Psoas muscle (tissue), 8 donors: ENCODE measurements at places on chromosomes 1 and 21.

DNA sequence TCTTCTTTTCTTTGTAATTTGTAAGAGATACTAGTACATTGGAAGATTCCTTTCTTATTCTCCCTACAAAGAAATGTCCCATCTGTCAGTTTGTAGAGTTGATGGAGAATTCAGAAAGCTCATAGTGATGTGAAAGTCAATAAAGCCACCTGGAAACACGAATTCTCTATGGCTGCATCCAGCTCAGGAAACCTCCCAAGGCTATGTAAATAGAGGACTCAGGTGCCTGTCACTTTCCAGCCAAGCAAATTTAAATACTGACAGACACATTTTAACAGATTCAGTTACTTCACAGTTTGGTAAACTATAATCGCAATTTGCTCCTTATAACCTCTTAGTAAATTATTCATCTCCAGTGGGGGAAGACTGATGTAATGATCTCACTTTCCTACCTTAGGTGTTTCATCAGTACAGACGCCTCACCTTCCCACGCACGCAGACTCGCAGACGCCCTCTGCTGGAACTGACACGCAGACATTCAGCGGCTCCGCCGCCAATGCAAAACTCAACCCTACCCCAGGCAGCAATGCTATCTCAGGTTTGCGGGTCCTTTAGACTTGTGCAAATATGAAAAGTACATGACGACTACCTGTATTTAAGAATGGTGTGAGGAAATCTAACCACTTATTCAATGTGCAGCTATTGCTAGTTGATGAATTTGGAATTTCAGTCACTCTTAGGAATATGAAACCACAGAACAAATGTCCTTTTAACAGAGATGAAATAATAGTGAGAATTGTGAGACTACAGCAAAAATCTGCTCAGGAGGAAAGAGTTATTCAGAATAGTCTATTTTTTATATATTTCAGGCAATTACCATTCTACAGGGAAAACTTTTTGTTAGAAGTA lies 60.6 kb downstream of the PTPRC start:
- H3K4me3 ChIP-seq: no peak overlapping the region
- no peaks in the 10 kb centered on the region for H3K4me1 ChIP-seq
- H3K36me3 ChIP-seq: no peaks in the 10 kb centered on the region
- no peak overlapping the region for H3K27ac ChIP-seq
- H3K27me3 ChIP-seq: no peaks in the 10 kb centered on the region
- DNase-seq: no peak

- no peak for DNase-seq
- no peak overlapping the region for H3K4me3 ChIP-seq
- no peaks in the 10 kb centered on the region for H3K36me3 ChIP-seq
- no peak overlapping the region for H3K27ac ChIP-seq
- H3K4me1 ChIP-seq: no peaks in the 10 kb centered on the region
- no peaks in the 10 kb centered on the region for H3K27me3 ChIP-seq
Observed at GRCh38 chr1:58035523-58035922, 511.0 kb downstream of the OMA1 start.

GRCh38 chr21:39529026-39529425 lies 77.3 kb downstream of the SH3BGR start:
- no peak overlapping the region for H3K4me3 ChIP-seq
- no peaks in the 10 kb centered on the region for H3K36me3 ChIP-seq
- H3K27ac ChIP-seq: no peak overlapping the region
- peaks cover 6% of the 10 kb centered on the region for H3K4me1 ChIP-seq
- DNase-seq: no peak

- no peak for DNase-seq
- H3K27me3 ChIP-seq: no peaks in the 10 kb centered on the region
- H3K4me3 ChIP-seq: no peak overlapping the region
- H3K27ac ChIP-seq: no peak overlapping the region
- H3K36me3 ChIP-seq: peaks cover 60% of the 10 kb centered on the region
- no peaks in the 10 kb centered on the region for H3K4me1 ChIP-seq
Observed at GRCh38 chr21:42862774-42863503, 16.4 kb downstream of the WDR4 start.

GRCh38 chr1:55154616-55155015 lies 60.5 kb downstream of the USP24 start:
- no peak overlapping the region for H3K4me3 ChIP-seq
- H3K4me1 ChIP-seq: peaks cover 20% of the 10 kb centered on the region
- no peak overlapping the region for H3K27ac ChIP-seq
- no peak for DNase-seq
- peaks cover 5% of the 10 kb centered on the region for H3K36me3 ChIP-seq
- H3K27me3 ChIP-seq: no peaks in the 10 kb centered on the region

DNA sequence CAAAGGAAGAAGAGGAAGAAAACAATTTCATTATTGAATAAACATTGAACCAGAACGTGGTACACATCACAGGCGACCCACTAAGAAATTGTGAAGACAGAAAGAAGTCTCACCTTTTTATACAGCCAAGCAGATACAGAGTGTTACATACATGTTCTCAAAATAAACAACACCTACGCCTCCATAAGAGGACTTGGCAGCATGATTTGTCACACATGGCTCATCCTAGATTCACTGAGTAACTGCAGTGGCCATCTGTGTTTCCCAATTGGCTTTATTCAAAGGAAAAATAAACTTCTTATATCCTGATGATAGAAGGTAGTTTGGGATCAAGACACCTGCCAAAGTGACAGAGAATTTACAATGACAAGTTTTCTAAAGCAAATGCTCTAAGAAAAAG lies 7.6 kb upstream of the KRTAP19-8 start:
- H3K27me3 ChIP-seq: no peaks in the 10 kb centered on the region
- H3K36me3 ChIP-seq: no peaks in the 10 kb centered on the region
- DNase-seq: no peak
- H3K4me1 ChIP-seq: no peaks in the 10 kb centered on the region

DNA sequence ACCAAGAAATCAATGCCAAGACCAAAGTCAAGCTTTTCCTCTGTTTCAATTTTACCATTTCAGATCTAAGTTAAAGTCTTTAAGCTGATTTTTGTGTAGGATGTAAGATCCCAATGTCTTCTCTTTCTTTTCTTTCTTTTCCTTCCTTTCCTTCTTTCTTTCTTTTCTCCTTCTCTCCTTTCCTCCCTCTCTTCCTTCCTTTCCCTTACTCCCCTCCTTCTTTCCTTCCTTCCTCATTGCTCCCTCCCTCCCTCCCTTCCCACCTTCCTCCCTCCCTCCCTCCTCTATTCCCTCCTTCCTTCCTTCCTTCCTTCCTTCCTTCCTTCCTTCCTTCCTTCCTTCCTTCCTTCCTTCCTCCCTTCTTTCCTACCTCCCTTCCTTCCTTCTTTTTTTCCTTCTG lies 197.5 kb downstream of the KCNT2 start:
- no peaks in the 10 kb centered on the region for H3K27me3 ChIP-seq
- H3K4me1 ChIP-seq: no peaks in the 10 kb centered on the region
- no peaks in the 10 kb centered on the region for H3K36me3 ChIP-seq
- no peak overlapping the region for H3K4me3 ChIP-seq
- no peak for DNase-seq

DNA sequence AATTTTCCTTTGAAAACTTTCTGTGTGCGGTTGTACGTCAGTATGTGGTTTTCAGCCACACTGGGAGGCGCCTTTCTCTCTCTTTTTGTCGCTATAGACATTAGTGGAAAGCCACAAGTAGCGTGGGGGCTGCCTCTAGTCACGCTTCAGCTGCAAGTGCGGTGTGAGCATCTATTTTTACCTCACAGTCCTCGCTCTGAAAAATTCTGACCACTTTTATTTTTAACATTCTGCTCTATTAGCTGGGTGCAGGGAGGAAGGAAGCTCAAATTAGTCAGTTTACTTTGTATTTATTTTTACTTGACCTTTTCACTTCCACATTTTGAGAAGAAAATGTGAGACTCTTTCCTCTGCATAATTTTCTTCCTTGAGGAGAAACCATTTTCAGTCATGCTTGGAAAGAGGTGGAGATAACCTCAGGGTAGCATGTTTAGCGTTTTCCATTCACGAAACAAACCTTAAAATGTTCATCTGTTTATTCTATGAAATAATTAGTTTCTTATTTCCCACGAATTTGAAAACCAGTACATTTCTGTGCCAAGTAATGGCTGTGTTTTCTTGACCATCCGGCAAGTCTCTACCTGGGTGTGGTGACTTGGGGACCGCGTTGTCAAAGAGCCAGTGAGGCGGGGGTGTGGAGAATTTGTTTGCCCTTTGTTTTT lies 35.6 kb downstream of the ADARB1 start:
- H3K27me3 ChIP-seq: no peaks in the 10 kb centered on the region
- no peak overlapping the region for H3K27ac ChIP-seq
- H3K36me3 ChIP-seq: no peaks in the 10 kb centered on the region
- H3K4me3 ChIP-seq: peak overlapping the region; percentile 39
- DNase-seq: no peak

DNA sequence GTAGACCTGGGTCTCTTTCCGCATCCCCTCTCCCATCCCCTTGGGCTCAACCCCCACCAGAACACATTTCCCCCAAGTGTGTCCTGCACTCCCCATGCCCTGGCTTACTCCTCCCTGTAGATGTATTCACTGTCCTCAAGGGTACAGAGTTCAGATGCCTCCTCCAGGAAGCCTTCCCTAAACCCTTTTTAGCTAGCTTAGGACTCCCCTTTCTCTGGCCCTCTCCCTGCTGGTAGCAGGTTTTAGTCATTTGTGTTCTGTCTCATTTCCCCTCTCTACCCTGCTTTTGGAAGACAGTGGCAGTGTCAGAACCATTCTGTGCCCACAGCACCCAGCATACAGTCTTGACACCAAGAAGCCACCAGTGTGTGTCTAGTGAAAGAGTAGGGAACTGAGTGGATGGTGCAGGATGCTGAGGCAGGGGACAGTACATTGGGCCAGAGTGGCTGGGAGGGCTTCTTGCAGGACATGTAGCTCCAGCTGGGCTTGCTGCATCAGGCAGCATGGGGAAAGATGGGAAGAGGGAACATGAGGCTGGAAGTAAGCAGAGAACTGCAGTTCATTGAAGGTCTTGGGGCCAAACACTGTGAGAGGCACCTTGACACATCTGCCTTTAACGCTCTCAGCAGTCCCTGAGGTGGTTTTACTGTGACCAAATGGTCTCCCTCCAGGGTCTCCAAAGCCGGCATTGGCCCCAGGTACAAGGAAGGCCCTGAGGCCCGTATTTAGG lies 2.5 kb downstream of the FOXO6 start:
- no peak overlapping the region for H3K4me3 ChIP-seq
- no peak overlapping the region for H3K27ac ChIP-seq
- peaks cover 42% of the 10 kb centered on the region for H3K4me1 ChIP-seq
- DNase-seq: no peak

GRCh38 chr1:205568469-205569361 lies 63.1 kb downstream of the ELK4 start:
- no peaks in the 10 kb centered on the region for H3K4me1 ChIP-seq
- DNase-seq: no peak
- no peak overlapping the region for H3K27ac ChIP-seq
- H3K27me3 ChIP-seq: no peaks in the 10 kb centered on the region
- peak overlapping the region; percentile 52 for H3K4me3 ChIP-seq

DNA sequence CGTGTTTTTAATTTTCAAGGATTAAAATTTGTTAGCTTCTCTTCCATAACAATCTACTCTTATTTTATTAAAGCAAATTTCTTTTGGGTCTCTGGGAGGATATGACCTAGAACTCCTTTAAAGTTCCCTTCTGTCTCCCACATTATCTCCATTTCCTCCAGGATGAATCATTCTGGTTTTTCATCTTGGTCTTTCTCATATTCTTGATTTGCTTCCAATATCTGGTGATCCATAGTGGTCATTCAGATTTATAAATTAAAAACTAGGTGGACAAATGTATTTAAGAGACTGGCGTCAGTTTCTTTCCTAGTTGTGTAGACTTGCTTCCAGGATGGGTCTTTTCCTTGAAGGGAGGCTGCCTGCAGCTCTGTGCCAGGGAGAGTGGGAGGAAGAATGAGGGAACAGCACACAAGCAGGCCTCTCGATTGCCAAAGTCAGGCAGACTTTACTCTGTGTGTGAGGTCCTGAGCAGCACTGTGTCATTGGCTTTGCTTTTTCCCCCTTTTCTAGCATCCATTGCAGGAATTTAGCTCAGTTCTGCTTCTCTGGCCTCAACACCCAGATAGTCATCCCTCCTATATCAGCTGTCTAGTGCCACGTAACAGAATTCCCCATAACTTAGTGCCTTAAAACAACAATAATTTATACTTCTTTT lies 48.1 kb upstream of the FOXO6 start:
- DNase-seq: no peak
- H3K36me3 ChIP-seq: no peaks in the 10 kb centered on the region
- no peaks in the 10 kb centered on the region for H3K27me3 ChIP-seq
- no peak overlapping the region for H3K4me3 ChIP-seq
- H3K4me1 ChIP-seq: no peaks in the 10 kb centered on the region

DNA sequence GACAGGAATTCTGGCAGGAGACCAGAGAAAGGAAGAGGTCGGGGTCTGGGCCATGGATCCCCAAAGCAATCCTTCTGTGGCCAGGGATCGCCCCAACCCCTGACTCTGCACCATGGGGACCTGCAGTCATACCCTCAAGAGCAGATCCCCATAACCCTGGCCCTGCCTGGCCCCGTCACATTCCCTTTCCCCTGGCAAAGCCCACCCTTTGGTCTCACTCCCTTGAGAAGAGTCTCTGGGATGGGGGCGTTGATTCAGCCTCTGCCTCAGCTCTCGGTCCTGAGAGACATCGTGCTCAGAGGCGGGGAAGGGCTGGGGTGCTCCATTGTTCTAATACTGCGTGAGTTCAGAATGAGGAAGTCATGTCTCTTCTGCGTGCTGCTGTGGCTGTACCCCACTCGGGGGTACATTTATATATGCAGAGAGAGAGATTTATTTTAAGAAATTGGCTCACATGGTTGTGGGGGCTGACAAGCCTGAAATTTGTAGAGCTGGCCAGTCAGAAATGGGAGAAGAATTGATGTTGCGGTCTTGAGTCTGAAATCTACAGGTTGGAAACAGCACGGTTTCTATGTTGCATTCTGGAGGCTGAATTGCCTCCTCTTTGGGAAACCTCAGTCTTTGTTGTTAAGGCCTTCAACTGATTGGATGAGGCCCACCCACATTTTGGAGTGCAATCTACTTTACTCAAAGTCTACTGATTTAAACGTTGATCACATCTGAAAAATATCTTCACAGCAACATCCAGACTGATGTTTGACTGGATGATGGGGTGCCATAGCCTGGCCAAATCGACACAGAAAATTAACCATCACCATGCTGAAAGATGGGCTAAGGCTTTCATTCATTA lies 4.2 kb upstream of the PADI2 start:
- no peak for DNase-seq
- H3K4me1 ChIP-seq: peaks cover 28% of the 10 kb centered on the region
- H3K27me3 ChIP-seq: no peaks in the 10 kb centered on the region
- H3K36me3 ChIP-seq: no peaks in the 10 kb centered on the region
- H3K4me3 ChIP-seq: no peak overlapping the region
- peak overlapping the region; percentile 97 for H3K27ac ChIP-seq

- DNase-seq: no peak
- no peaks in the 10 kb centered on the region for H3K36me3 ChIP-seq
- no peak overlapping the region for H3K27ac ChIP-seq
- no peaks in the 10 kb centered on the region for H3K27me3 ChIP-seq
Observed at GRCh38 chr1:88680471-88680870, 3.6 kb upstream of the PKN2 start.

GRCh38 chr1:17233675-17234320 lies 15.1 kb upstream of the PADI3 start:
- no peaks in the 10 kb centered on the region for H3K36me3 ChIP-seq
- no peak overlapping the region for H3K4me3 ChIP-seq
- peak overlapping the region; percentile 19 for H3K27ac ChIP-seq
